ENCODE measurements at places on chromosomes 2 and 18. TPM values are rescaled to one million over a fixed set of nuclear protein-coding genes. Genes with fewer than 3 reads are reported as not detected.

DNA sequence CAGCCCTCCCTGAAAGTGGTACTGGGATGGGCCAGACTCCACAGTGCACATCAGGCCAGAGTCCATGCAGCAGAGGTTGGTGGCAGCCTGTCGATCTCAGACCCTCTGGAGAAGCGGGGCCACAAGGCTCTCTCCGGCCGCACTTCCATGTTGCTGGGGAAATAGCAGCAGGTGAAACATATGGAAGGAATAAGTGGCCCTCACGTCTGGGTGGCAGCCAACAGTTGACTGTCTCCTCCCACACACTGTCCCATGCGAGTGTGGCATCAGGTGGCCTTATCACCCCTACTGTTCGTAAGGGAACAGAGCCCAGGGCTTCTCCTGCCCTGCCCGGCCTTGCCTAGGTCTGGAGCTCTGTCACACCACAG lies 58.1 kb upstream of the FOSL2 start:
- ATAC-seq: no peak

- no peak for ATAC-seq
These were observed 161.0 kb downstream of the BARD1 start for GRCh38 chr2:214648520-214648919.

DNA sequence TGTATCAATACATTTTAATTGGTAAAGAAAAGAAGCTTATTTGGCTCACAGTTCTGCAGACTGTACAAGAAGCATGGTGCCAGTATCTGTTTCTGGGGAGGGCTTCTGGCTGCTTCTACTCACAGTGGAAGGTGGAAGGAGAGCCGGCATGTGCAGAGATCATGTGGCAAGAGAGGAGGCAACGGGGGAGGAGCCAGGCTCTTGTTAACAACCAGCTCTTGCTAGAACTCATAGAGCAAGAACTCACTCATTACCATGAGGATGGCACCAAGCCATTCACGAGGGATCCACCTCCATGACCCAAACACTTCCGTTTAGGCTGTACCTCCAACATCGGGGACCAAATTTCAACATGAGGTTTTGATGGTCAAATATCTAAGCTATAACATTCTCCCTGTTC lies 7.5 kb downstream of the PARD6G start:
- no peak for ATAC-seq

GRCh38 chr2:584863-585823 lies 92.1 kb downstream of the TMEM18 start:
- ATAC-seq: peak; percentile 97

DNA sequence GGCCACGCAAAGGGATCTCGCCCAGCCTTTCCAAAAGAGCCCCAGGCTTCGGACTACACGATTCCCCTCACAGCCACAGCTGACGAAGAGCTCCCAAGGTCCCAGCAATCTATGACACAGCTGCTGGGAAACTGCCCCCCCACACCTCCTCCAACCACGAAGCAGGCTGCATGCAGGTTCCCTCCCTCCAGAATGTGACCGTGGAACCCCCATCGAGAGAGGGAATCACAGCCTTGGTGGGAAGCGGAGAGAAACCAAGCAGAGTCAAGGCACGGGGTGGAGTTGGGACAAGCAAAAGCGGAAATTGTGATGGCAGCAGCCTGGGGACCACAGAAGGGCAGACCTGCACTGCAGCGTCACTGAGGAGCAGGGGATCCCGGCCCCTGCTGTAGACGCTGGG lies 50.3 kb downstream of the KCNF1 start:
- no peak for ATAC-seq

- ATAC-seq: no peak
These were observed 79.8 kb downstream of the SGPP2 start for GRCh38 chr2:222504191-222504590.

DNA sequence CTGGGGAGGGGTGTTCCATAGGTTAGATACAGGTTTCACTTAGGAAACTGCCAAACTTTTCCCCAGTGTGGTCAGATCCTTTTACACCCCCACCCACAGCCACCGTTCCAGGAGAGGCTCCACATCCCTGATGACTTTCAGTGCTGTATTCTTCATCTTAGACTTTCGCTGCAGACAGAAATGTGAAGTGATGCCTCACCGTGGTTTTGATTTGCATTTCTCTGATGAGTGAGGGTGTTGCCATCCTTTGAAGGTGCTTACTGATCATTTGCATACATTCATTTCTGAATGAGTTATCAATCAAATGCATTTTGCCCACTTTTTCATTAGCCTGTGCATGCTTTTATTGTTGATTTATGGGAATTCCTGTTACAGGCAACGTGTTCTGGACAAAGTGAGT lies 14.9 kb downstream of the COPS9 start:
- peak; percentile 98 for ATAC-seq

CRYGC gene
- total RNA-seq: not detected

SERPINB11 gene
- not detected for total RNA-seq

HOXD1 gene
- not detected for total RNA-seq

RTP5 gene
- 0.58 TPM for total RNA-seq

CIB4 gene
- not detected for total RNA-seq

Measured in activated T-helper 17 cell treated with anti-CD3 and anti-CD28 coated beads, Interleukin-2, amount 50 U/mL, for 72 hours (primary cell).